ENCODE measurements at places on chromosomes 5 and 9. TPM values are rescaled to one million over a fixed set of nuclear protein-coding genes. Genes with fewer than 3 reads are reported as not detected.

DNA sequence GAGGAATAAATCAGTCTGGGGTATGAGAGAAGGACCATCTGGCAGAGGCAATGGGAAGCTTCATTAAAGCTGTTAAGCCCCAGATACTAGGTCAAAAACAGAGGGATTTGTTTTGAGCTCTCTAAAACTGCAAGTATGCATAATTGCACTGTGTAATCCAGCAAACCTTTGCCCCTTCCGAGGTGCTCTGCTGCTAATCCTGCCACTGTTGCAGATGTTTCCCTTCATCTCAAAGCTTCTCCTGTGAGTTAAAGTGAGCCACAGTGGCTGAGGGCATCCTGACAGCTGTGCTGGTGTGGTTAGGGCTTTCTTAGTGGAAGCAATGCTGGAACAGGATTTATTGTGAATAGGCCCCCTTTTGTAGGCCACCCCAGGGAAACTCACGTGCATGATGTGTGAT, 160.3 kb upstream of the TRPC7 start:
- H3K27me3 ChIP-seq = no peaks in the 10 kb centered on the region
- H3K27ac ChIP-seq = no peak overlapping the region
- H3K4me3 ChIP-seq = no peak overlapping the region
- no peaks in the 10 kb centered on the region for H3K36me3 ChIP-seq

- H3K4me1 ChIP-seq = no peaks in the 10 kb centered on the region
- no peaks in the 10 kb centered on the region for H3K27me3 ChIP-seq
- no peak overlapping the region for H3K27ac ChIP-seq
- H3K36me3 ChIP-seq = peaks cover 86% of the 10 kb centered on the region
- H3K4me3 ChIP-seq = no peak overlapping the region
These were observed 79.4 kb downstream of the SPTLC1 start for GRCh38 chr9:92035687-92036410.

DNA sequence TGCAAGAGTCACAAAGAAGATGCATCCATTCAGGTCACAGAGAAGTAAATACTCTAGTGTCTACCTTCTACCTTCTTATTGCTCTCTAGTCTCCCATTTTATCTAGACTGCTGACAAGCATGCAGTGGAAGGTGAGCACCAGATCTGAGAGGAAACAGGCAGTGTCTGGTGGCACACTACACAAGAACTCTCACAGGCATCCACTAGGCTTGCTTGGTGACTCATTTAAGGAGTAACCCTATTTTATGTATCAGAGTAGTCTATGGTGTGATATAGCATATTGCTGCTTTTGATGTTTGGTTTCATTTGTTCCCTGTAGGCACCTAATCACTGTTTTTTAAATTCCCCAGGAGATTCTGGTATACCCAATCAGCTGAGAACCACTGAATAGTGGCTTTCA, 1.6 kb upstream of the THBS4 start:
- no peak for DNase-seq
- H3K27me3 ChIP-seq = peaks cover 44% of the 10 kb centered on the region
- no peaks in the 10 kb centered on the region for H3K36me3 ChIP-seq
- H3K4me1 ChIP-seq = no peaks in the 10 kb centered on the region
- H3K4me3 ChIP-seq = no peak overlapping the region
- H3K27ac ChIP-seq = no peak overlapping the region

- no peak overlapping the region for H3K27ac ChIP-seq
- DNase-seq = no peak
- no peaks in the 10 kb centered on the region for H3K27me3 ChIP-seq
- no peaks in the 10 kb centered on the region for H3K4me1 ChIP-seq
- H3K36me3 ChIP-seq = no peaks in the 10 kb centered on the region
These were observed 143.6 kb downstream of the MRPS30 start for GRCh38 chr5:44952376-44952775.

- no peaks in the 10 kb centered on the region for H3K4me1 ChIP-seq
- no peak for DNase-seq
- H3K27me3 ChIP-seq = no peaks in the 10 kb centered on the region
- H3K4me3 ChIP-seq = no peak overlapping the region
- H3K36me3 ChIP-seq = no peaks in the 10 kb centered on the region
These were observed 75.8 kb upstream of the WWC1 start for GRCh38 chr5:168215646-168216045.

GRCh38 chr9:112921549-112921948, 30.9 kb upstream of the SLC46A2 start:
- DNase-seq = no peak
- no peaks in the 10 kb centered on the region for H3K27me3 ChIP-seq
- H3K27ac ChIP-seq = no peak overlapping the region
- H3K4me3 ChIP-seq = no peak overlapping the region

- no peaks in the 10 kb centered on the region for H3K36me3 ChIP-seq
- peaks cover 29% of the 10 kb centered on the region for H3K4me1 ChIP-seq
- DNase-seq = no peak
- H3K4me3 ChIP-seq = no peak overlapping the region
- peak overlapping the region; percentile 4 for H3K27ac ChIP-seq
- H3K27me3 ChIP-seq = no peaks in the 10 kb centered on the region
These were observed 13.9 kb downstream of the NEK6 start for GRCh38 chr9:124271660-124272059.

DNA sequence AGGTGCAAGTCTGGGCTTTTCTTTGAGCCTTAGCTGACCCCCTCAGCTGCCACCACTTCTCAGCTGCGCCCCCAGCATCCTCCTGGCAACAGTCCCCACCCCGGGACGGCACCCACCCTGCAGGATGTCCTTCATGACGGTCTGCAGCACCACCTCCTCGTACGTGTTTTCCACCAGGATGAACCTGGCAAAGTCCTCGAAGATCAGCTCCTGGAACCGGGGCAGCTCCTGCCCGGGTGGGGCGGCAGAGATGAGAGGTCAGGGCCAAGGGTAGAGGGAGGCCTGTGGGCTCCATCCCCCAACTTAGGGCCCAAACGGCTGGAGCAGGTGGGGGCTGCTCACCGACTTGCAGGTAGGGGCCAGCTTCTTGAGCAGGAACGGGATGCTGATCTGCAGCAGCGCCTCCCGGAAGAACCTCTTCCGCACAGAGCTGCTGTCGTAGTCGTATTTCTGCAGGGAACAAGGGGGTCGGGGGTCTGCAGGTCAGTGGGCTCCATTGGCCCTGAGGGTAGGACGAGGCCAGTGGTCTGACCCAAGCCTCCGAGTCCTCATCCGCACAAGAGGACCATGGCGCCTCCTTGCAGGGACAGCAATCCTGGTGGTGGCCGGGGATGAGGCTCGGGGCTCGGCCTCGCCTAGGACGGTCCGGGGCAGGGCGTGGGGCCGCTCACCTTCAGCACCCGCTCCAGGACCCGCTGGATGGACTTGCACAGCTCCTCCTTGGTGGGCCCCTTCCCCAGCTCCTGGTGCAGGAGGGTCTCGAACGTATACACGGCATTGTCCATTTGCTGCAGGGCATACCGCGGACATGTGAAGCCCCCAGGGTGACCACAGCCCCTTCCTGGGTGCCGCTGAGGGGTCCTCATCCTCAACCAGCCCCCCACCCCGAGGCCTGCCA, 56.7 kb downstream of the LRSAM1 start:
- no peak overlapping the region for H3K4me3 ChIP-seq
- DNase-seq = no peak
- H3K27ac ChIP-seq = no peak overlapping the region
- H3K4me1 ChIP-seq = no peaks in the 10 kb centered on the region
- peaks cover 1% of the 10 kb centered on the region for H3K36me3 ChIP-seq

GRCh38 chr9:68462105-68462775, 78.4 kb downstream of the TMEM252 start:
- H3K4me3 ChIP-seq = no peak overlapping the region
- no peaks in the 10 kb centered on the region for H3K36me3 ChIP-seq
- no peaks in the 10 kb centered on the region for H3K27me3 ChIP-seq
- no peak for DNase-seq
- H3K4me1 ChIP-seq = no peaks in the 10 kb centered on the region
- no peak overlapping the region for H3K27ac ChIP-seq

GRCh38 chr9:82668689-82669199, 394.2 kb downstream of the RASEF start:
- no peak overlapping the region for H3K4me3 ChIP-seq
- no peak overlapping the region for H3K27ac ChIP-seq
- H3K27me3 ChIP-seq = no peaks in the 10 kb centered on the region
- no peak for DNase-seq
- no peaks in the 10 kb centered on the region for H3K36me3 ChIP-seq
- H3K4me1 ChIP-seq = no peaks in the 10 kb centered on the region

GRCh38 chr5:26791433-26791832, 247.0 kb downstream of the CDH9 start:
- H3K36me3 ChIP-seq = no peaks in the 10 kb centered on the region
- DNase-seq = no peak
- H3K4me1 ChIP-seq = no peaks in the 10 kb centered on the region
- H3K4me3 ChIP-seq = no peak overlapping the region
- no peaks in the 10 kb centered on the region for H3K27me3 ChIP-seq
- no peak overlapping the region for H3K27ac ChIP-seq

DNA sequence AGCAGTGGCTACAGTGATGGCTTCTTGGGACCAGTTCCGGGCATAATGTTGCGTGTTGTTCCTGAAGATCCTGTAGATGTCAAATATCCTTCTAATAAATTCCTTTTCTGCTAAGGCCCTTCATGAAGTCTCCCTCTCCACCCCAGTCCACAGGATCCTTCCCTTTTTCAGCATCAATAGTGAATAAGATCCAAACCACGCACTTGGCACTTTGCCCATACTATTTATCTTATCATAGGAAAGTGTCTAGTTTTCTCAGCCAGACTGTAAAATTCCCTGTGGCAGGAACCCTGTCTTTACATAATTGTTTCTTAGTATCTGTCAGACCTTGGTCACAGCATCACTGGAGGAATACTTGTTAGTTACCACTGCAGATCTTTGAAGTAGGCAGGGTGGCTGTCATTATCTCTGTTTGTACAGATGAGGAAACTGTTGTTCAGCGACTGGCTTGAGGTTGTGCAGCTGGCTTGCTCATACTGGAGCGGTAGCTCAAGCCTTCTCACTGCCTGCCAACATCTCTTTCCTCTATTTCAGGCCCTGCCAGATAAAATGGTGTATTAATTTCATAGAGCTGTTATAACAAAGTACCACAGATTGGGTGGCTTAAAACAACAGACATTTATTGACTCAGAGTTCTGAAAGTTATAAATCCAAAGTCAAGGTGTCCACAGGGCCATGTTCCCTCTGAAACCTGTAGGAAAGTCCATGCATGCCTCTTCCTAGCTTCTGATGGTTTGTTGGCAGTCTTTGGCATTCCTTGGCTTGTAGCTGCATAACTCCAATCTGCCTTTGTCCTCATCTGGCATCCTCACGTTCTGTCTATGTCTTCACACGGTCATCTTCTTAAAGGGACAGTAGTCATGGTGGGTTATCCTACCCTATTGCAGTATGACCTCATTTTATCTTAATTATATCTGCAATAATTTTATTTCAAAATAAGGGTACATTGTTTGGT, 33.5 kb upstream of the APC start:
- no peaks in the 10 kb centered on the region for H3K36me3 ChIP-seq
- no peak for DNase-seq
- H3K27ac ChIP-seq = no peak overlapping the region
- peaks cover 3% of the 10 kb centered on the region for H3K4me1 ChIP-seq

GRCh38 chr9:127938298-127938690, 640 bp upstream of the DPM2 start:
- peaks cover 10% of the 10 kb centered on the region for H3K4me1 ChIP-seq
- H3K4me3 ChIP-seq = peak overlapping the region; percentile 80
- H3K27ac ChIP-seq = peak overlapping the region; percentile 66
- DNase-seq = no peak
- no peaks in the 10 kb centered on the region for H3K27me3 ChIP-seq

- H3K4me1 ChIP-seq = no peaks in the 10 kb centered on the region
- H3K27me3 ChIP-seq = no peaks in the 10 kb centered on the region
- H3K27ac ChIP-seq = no peak overlapping the region
These were observed 37.9 kb downstream of the GEMIN5 start for GRCh38 chr5:154900066-154900465.

DNA sequence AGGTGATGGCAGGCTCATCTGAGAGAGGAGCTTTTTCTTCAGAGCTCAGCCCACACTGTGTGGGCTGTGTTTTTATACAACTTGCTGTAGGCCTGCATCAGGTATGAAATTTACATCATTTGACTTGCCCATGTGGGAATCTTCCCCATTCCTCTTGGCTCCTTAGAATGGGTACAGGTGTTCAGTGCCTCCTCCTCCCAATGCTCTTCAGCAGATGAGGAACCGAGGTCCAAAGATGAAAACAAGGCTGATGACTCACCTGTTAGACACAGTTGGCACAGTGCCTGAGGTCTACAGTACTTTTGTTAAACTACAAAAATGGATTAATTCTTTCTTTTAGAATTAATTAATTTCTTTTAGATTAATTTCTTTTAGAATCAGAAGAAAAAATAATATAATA, 20.8 kb downstream of the PAPPA start:
- no peak overlapping the region for H3K4me3 ChIP-seq
- H3K27me3 ChIP-seq = no peaks in the 10 kb centered on the region
- H3K36me3 ChIP-seq = no peaks in the 10 kb centered on the region
- H3K4me1 ChIP-seq = no peaks in the 10 kb centered on the region
- DNase-seq = no peak

- DNase-seq = no peak
- H3K4me3 ChIP-seq = no peak overlapping the region
- no peaks in the 10 kb centered on the region for H3K4me1 ChIP-seq
- no peak overlapping the region for H3K27ac ChIP-seq
These were observed 31.0 kb upstream of the TGFBI start for GRCh38 chr5:135997673-135998335.

PDE8B gene
- total RNA-seq = 2.9 TPM

AKNA gene
- total RNA-seq = 3.9 TPM

MCCC2 gene
- 39.0 TPM for total RNA-seq

ARID3C gene
- not detected for total RNA-seq

NUDT12 gene
- 12.1 TPM for total RNA-seq

PDZD2 gene
- 17.5 TPM for total RNA-seq

MAN1B1 gene
- 18.1 TPM for total RNA-seq

Data from psoas muscle (tissue), 8 donors.